ENCODE measurements at places on chromosomes 4 and X.

- no peak for DNase-seq
These were observed 28.8 kb downstream of the NR0B1 start for GRCh38 chrX:30280428-30280827.

DNA sequence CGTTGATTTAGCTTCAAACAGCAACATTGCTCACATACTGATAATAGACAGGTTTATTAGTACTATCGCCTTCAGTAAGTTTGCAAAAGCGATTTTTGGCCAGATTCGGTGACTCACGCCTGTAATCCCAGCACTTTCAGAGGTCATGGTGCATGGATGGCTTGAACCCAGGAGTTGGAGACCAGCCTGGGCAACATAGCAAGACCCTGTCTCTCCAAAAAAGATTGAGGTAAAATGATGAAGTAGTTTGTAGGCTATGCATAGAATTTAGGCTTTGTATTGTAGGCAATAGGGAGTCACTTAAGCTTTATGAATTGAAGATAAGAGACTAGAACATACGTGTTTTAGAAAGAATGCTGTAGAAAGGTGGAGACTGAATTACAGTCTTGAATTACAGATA lies 1.1 kb upstream of the GNPDA2 start:
- no peak for DNase-seq

DNA sequence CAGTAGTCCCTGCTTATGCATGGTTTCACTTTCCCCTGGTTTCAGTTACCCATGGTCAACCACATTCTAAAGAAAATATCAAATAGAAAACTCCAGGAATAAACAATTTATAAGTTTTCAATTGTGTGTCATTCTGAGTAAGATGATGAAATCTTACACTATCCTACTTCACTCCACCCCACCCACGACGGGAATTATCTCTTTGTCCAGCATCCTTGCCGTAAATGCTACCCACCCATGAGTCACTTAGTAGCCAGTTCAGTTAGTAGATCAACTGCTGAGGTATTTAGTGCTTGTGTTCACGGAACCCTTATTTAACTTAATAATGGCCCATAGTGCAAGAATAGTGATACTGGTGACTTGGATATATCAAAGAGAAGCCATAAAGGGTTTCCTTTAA lies 91.4 kb downstream of the KLHL13 start:
- DNase-seq: no peak

DNA sequence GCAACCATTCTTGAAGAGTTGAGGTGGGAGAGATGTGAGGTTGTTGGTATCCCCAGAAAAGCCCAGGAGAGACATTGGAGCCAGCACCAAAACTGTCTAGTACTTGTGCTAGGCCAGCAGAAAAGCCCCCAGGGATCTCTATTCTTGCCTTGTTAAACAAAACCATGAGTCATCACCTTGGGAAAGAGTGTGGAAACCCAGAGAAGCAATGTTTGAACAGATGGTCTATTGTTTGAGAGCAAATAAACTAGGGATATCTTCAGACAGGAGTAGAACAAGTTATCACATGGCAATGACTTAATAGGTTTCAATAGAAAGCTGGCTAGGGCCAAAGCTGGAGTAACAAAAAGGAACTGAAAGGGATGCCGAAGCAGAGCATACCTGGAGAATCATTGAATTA lies 195.7 kb upstream of the CASK start:
- DNase-seq: no peak

- DNase-seq: no peak
These were observed 16.6 kb downstream of the PCGF3 start for GRCh38 chr4:722169-722725.

DNA sequence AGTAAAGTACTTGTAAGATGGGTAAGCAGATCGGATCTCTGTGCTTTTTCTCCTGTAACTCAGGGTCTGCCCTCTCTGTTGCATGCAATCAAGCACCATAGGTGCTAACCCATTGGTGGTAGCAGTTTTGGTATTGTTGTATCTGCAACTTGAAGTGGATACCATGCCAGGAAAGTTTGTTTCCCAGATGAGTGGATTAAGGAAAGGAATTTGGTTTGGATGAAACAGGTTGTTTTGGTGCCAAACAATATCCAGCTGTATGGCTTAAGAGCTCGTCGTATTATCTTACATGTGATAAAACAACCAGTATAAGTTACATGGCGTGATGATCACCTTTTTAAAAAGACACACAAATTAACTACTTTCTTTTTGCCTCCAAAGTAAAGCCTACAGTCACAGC lies 280.9 kb upstream of the TENM3 start:
- DNase-seq: no peak

DNA sequence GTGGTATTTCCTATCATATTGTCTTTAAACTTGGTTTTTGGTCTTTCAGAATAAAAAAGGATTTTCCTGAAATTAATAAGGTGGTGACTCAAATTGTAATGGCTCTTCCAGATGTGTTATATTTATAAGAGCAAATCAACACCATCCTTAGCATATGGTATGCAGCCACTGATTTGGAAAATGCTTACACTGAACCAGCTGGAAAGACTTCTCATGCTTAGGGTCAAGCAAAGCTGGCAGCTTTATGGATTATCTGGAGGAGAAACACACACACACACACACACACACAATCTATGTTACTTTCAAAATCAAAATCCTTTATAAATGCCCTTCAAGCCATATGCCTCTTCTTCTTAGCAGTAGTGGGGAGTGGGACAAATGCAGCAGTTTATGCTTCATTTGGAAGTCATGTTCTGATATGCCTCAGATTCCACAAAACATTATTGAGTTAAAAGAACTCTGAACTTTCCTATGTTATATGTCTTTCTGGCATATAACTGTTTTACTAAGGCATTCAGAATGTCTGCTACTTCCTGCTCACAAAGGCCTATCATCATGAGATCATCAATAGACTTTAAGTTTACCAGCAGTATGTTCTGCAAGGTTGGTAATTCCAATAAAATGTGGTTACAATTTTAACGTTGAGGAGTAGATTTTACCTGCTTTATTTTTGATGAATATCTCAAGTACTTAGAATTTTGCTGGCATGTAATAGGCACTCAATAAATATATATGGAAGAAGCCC lies 72.9 kb upstream of the PRDM5 start:
- no peak for DNase-seq

DNA sequence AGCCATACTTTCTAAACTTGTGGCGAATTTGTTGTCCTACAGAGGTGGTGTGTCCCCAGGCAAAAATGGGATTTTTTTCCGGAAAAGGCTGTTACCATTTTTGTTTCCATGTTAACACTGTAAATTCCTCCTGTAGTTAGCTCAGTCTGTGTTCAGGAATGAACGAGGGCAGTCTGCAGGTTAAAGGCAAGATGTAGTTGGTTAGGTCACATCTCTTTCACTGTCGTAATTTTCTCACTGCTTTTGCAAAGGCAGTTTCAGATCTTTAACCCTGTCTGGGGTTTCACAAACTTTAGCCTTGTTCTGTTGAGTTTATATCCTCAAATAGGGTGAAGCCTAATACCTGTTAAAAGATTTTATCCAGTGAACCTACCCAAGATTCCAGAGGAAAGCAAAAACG lies 50.5 kb upstream of the PUDP start:
- no peak for DNase-seq

DNA sequence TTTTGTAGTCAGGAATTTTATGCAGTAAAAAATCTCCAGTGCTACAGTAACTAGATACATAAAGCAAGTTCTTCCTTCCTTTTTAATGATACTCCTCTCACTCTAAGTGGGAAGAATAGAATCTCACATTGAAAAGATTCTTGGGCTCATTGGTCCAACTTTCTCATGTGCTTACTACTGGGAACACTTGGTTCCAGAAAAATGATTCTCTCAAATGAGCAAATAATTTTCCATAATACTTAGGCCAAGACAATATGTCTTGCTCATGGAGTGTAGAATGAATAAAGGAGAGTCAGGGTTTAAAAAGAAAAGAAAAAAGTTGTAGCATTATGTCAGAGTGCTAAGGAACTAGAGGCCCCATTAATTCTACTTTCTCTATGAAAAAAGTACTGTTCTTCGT lies 197.8 kb downstream of the RASL11B start:
- DNase-seq: no peak

GRCh38 chr4:142519342-142519741 lies 326.8 kb downstream of the INPP4B start:
- DNase-seq: no peak
